ENCODE measurements at places on chromosomes 6 and 20. TPM values are rescaled to one million over a fixed set of nuclear protein-coding genes. Genes with fewer than 3 reads are reported as not detected.

TRDN gene
- not detected for polyA plus RNA-seq

RAB32 gene
- polyA plus RNA-seq, result 2.4 TPM

SRC gene
- polyA plus RNA-seq, result 60.3 TPM

CARMIL1 gene
- 13.2 TPM for polyA plus RNA-seq

MOXD1 gene
- polyA plus RNA-seq, result 3.3 TPM

PRICKLE4 gene
- not detected for polyA plus RNA-seq

COL9A1 gene
- 0.92 TPM for polyA plus RNA-seq

ABHD16B gene
- not detected for polyA plus RNA-seq

TRIM27 gene
- polyA plus RNA-seq, result 54.7 TPM
